Renal pelvis (tissue), 12 donors: ENCODE measurements at places on chromosomes 16 and 17. TPM values are rescaled to one million over a fixed set of nuclear protein-coding genes. Genes with fewer than 3 reads are reported as not detected.

Gene GAS7
- polyA plus RNA-seq, result 15.6 TPM

DNA sequence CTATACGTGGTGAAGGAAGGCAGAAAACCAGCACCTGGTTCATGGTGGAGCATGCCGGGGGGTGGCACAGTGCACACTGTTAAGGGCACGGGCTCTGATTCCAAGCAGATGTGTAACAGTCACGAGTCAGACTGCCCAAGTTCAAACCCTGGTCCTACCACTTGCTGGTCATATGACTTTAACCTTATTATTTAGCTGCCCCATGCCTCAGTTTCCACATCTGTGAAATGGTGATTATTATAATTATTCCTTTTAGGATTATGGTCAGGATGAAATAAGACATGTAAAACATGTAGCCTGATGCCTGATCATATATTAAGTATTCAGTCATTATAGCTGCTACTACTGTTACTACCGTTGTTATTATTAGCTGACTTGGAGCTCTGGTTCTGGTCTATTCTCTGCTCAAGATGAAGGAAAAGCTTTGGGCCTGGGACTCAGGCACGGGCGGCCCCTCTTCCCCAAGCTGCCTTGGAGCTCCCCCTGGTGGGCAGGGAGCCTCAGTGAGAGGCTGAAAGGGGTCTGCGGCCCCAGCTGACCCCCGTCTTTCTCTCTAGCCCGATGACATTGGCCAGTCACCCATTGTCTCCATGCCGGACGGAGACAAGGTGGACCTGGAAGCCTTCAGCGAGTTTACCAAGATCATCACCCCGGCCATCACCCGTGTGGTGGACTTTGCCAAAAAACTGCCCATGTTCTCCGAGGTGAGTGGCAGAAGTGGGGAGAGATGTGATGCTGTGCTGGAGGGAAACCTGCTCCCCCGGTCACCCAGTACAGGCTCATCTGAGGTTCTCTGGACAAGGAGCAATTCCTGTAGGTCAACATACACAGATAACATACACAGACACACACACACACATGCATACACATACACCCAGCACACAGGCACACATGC lies 14.0 kb downstream of the NR1D1 start:
- DNase-seq, result no peak

- DNase-seq, result no peak
These were observed 199.5 kb downstream of the SNX29 start for GRCh38 chr16:12176051-12176450.

DNA sequence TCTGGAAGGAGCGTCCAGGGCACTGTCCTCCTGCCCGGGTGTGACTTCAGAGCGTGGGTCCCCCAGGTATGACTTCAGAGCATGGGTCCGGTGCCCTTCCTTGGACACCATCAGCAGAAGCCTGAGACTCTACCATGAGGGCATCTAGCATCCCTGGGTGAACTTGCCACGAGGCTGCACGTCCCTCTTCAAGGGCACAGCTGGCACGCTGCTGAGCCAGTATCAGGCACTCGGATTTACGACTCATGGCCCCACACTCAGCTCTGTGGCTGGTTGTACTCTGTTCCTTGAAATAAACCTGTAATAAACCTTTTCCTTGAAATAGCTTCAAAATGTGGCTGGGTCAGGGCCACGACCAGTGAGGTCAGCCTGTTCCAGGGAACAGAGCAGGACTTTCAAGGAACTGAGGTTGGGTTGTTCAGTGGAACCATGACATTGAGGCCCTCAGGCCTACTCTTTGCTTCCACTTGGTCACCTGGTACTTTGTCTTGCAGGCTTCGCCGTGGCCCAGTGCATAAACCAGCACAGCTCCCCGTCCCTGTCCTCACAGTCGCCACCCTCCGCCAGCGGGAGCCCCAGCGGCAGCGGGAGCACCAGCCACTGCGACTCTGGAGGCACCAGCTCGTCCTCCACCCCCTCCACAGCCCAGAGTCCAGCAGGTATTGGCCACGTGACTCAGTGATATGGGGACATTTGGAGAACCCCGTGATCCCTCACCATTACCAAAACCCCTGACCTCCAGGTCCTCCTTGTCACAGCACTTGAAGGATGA lies 89.9 kb downstream of the SOCS1 start:
- DNase-seq, result no peak

Gene ZP2
- 0.12 TPM for polyA plus RNA-seq

Gene CRYM
- 11.7 TPM for polyA plus RNA-seq
